Hindlimb muscle (tissue), 1 donor: ENCODE measurements at places on chromosomes 1 and 21. TPM values are rescaled to one million over a fixed set of nuclear protein-coding genes. Genes with fewer than 3 reads are reported as not detected.

The GPR157 gene
- polyA plus RNA-seq: 1.1 TPM

The CHIT1 gene
- polyA plus RNA-seq: 1.7 TPM

The HAO2 gene
- polyA plus RNA-seq: not detected

The P3H1 gene
- polyA plus RNA-seq: 55.1 TPM

The CHIA gene
- polyA plus RNA-seq: not detected

The ITPKB gene
- polyA plus RNA-seq: 25.1 TPM

The C1orf94 gene
- polyA plus RNA-seq: not detected

The EXTL1 gene
- polyA plus RNA-seq: 4.2 TPM

The LRRC38 gene
- 31.8 TPM for polyA plus RNA-seq

The HRNR gene
- 0.09 TPM for polyA plus RNA-seq

The AVPR1B gene
- 0.14 TPM for polyA plus RNA-seq

The TLCD4 gene
- polyA plus RNA-seq: 14.0 TPM

The FCGR3A gene
- polyA plus RNA-seq: 3.4 TPM

The MAP3K21 gene
- 0.27 TPM for polyA plus RNA-seq

The RAB29 gene
- 3.7 TPM for polyA plus RNA-seq

The ORC1 gene
- 2.6 TPM for polyA plus RNA-seq

The MX2 gene
- polyA plus RNA-seq: 2.5 TPM

The FAM151A gene
- 0.85 TPM for polyA plus RNA-seq

The CACNA1S gene
- polyA plus RNA-seq: 66.3 TPM

The ADGRL2 gene
- 75.7 TPM for polyA plus RNA-seq

The TEX38 gene
- 0.28 TPM for polyA plus RNA-seq

The MAGI3 gene
- 16.4 TPM for polyA plus RNA-seq

The AMY1C gene
- not detected for polyA plus RNA-seq

The CFHR5 gene
- polyA plus RNA-seq: not detected

The TBX19 gene
- 1.7 TPM for polyA plus RNA-seq

The GALE gene
- polyA plus RNA-seq: 26.9 TPM

The HES2 gene
- 0.21 TPM for polyA plus RNA-seq

The ANKRD45 gene
- 0.31 TPM for polyA plus RNA-seq

The KPNA6 gene
- polyA plus RNA-seq: 25.6 TPM

The ACTA1 gene
- polyA plus RNA-seq: 13,723 TPM

The INTS11 gene
- polyA plus RNA-seq: 87.7 TPM

The RPE65 gene
- polyA plus RNA-seq: not detected

The CR1 gene
- 0.93 TPM for polyA plus RNA-seq

The AIRE gene
- 0.15 TPM for polyA plus RNA-seq

The CDA gene
- polyA plus RNA-seq: 0.52 TPM

The CCDC185 gene
- not detected for polyA plus RNA-seq

The LAD1 gene
- 17.8 TPM for polyA plus RNA-seq

The EFNA4 gene
- 6.0 TPM for polyA plus RNA-seq

The PLPPR4 gene
- 8.8 TPM for polyA plus RNA-seq

The SYPL2 gene
- 289 TPM for polyA plus RNA-seq

The LCK gene
- polyA plus RNA-seq: 0.89 TPM

The NECTIN4 gene
- 0.43 TPM for polyA plus RNA-seq

The S100A11 gene
- polyA plus RNA-seq: 168 TPM

The IVL gene
- polyA plus RNA-seq: 0.36 TPM

The AGRN gene
- 51.3 TPM for polyA plus RNA-seq

The MORN1 gene
- 8.5 TPM for polyA plus RNA-seq

The BCL2L15 gene
- polyA plus RNA-seq: 0.66 TPM

The AMPD1 gene
- 142 TPM for polyA plus RNA-seq

The SMYD2 gene
- 58.2 TPM for polyA plus RNA-seq

The MSH4 gene
- 0.67 TPM for polyA plus RNA-seq

The OR10T2 gene
- polyA plus RNA-seq: not detected

The LCE3D gene
- not detected for polyA plus RNA-seq

The ADORA1 gene
- polyA plus RNA-seq: 8.2 TPM

The SPRR2E gene
- not detected for polyA plus RNA-seq

The CHODL gene
- 89.6 TPM for polyA plus RNA-seq

The CTPS1 gene
- polyA plus RNA-seq: 15.7 TPM

The F13B gene
- polyA plus RNA-seq: not detected

The OPTC gene
- not detected for polyA plus RNA-seq

The KLHDC7A gene
- polyA plus RNA-seq: 0.04 TPM
